ENCODE measurements at places on chromosomes 12 and 14. TPM values are rescaled to one million over a fixed set of nuclear protein-coding genes. Genes with fewer than 3 reads are reported as not detected.

Gene HCAR3
- total RNA-seq, result not detected

Gene TAS2R19
- total RNA-seq, result 1.4 TPM

Gene UBE3B
- total RNA-seq, result 28.9 TPM

Gene CCDC38
- total RNA-seq, result 0.07 TPM

Gene GOLT1B
- 37.1 TPM for total RNA-seq

DNA sequence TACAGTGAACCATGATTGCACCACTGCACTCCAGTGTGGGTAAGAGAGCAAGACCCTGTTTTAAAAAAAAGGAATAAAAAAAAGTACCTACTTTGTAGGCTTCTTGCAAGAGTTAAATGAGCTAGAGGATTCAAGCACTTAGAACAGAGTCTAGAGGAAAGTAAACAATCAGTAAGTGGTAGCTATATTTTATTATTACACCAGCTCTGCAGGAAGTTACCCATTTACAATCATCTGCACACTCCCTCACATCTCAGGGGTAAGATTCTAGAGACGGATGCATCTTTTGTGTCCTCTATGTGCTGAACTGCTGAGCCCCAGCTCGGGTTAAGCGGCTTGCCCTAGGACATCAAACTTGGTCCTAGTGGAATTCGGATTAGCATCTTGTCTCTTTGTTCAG, 67.3 kb downstream of the KCNK10 start:
- no peak for DNase-seq

GRCh38 chr12:44076871-44077270, 241.0 kb downstream of the TMEM117 start:
- no peak for DNase-seq

DNA sequence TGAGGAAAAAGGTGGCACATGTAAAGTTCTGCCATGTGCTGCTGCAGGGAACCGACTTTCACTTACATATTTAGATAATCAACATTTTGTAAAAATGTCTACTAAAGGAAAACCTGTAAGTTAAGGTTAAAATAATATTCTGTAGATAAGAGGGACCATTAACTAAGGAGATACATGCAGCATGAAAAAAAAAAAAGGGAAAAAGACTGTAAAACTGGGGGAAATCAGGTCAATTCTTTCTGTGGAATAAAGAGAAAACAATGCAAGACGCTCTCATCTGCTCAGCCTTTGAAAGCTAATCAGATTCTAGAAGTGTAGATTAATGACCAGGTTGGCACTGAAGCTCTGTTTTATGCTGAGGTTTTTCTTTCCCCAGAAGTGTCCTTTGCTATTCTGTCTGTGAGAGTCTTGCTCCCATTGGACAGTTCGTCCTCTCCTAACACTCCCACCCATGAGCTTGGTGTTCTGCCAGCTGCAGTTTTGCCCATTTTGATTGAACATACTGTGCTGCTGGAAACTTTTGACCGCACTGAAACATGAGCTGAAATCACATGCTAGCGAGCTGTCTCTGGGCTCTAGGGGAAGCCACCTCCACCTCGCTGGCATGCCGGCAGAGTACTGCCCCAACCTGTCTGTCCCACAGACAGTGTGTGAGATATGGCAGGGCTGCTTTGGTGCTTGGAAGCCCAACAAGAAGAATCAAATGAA, 39.7 kb downstream of the PPTC7 start:
- DNase-seq, result no peak

DNA sequence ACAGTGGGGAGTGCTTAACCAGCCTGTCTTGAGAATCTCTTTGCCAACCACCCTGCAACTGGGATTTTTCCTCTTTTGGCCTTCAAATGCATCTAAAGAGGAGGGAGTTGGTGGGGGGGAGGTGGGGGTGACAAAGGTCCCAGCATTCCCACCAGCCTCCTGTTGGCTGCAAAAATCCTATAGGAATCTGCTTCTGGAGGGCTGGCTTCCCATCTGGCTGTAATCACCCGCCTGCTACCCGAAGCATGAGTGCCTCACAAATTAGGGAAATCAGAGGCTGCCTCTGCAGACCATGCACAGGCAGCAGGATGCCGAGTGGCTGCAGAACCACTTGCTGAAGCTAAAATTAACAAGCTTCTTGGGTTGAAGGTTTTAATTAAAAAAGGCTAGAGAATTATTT, 73.9 kb upstream of the WSCD2 start:
- DNase-seq, result no peak

DNA sequence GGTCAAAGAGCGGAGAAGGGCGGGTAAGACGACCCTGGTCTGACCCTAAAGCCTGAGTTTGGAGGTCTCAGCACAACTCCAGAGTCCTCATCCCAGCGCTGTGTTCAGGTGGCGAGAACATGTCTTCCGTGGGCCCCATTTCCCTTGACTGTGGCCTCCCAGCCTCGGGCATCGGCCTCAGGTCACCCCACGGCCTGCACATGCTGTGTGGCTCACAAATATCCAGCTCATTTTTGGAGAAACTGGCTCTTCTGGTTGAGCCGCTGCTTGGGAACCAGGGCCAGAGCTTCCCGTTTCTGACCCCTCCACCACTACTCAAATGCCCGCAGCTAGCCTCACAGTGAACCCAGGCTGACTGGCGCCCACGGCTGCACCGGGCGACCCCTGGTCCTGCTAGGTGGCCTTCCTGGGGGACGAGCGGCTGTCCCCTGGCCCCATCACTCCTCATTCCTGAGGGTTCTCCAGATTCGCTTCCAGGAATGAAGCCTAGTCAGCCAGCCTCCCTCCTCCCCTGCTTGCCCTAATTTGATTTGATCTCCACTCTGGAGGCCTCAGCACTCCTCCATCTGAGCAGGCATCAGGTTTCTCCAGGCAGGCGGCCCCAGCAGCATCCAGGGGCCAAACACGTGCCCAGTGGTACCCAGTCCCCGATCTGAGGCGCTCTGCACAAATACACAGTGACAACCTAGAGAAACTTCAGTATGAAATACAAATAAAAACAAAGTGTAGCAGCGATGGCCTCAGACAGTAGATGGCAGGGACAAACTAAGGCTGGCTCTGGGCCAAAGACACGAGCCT, 4.7 kb downstream of the P2RX2 start:
- no peak for DNase-seq

DNA sequence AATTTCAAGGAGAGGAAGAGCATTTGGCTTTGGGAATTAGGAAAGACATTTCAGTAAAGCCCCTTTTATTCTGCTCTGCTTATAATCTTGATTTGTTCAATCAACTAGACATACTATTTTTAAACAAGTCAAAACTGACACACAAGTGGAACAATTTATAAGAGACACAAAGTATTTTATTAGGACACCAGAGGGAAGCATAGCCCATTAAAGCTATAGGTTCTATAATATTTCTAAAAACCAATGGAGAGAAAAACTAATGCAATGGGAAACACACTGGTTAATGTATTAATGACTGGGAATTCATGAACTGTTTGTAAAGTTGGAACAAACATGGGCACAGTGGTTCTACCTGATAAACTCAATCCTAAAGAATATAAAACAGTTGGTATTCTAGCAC, 15.3 kb upstream of the CERS5 start:
- no peak for DNase-seq

DNA sequence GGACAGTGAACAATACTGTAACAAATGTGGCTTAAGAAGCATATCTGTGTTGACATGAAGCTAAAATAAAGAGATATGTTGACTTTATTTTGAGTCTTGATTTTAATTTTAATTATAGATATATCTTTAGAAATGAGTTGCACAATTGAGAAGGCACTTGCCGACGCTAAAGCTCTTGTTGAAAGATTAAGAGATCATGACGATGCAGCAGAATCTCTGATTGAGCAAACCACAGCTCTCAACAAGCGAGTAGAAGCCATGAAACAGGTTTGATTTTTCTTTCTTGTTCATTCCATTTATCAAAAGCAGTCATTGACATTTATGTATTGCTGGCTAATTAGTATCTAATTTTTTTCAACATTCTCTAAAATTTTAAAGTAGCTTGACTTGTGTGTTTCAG, 15.8 kb downstream of the FGFR1OP2 start:
- DNase-seq, result no peak

DNA sequence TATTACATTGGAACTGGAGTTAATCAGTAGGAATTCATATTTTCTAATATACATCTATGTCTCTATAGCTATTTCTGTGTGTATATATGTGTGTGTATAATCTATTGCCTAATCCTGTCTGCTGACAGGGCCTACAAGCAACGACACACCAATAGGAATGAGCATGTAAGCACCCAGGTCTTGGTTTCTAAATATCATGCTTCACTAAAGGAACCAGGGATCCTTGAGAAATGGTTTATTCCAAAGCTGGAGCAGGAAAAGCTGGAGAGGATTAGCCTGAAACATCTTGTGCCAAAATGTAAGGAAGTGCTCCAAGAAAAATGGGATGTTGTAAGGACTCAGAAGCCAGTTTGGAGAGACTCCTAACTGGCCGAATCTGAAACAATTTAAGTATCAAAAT, 29.3 kb upstream of the LGALS3 start:
- no peak for DNase-seq

GRCh38 chr14:69044965-69045555, 66.0 kb upstream of the ACTN1 start:
- no peak for DNase-seq
